Esophagus muscularis mucosa (tissue), 4 donors: ENCODE measurements at places on chromosomes 4 and X.

- DNase-seq: no peak
These were observed 317.5 kb downstream of the DHRSX start for GRCh38 chrX:2183193-2183725.

DNA sequence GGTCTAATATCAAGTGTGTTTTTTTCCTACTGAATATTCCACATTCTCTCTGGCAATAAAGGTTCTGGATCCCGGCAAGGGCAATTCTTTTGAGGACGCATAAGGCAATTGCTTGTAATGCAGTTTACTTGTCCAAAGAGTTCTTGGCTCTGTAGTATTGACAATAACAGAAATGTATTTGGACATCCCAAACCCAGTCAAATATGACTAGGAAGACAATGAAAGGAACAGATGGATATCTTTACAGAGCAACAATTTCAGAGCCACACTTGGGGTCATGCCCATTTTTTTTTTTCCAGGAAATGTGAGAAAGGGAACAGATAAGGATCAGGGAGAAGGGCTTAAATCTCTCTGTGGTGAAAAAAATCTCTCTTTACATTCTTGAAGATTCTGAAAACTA is 12.2 kb downstream of the GK2 start:
- DNase-seq: no peak

DNA sequence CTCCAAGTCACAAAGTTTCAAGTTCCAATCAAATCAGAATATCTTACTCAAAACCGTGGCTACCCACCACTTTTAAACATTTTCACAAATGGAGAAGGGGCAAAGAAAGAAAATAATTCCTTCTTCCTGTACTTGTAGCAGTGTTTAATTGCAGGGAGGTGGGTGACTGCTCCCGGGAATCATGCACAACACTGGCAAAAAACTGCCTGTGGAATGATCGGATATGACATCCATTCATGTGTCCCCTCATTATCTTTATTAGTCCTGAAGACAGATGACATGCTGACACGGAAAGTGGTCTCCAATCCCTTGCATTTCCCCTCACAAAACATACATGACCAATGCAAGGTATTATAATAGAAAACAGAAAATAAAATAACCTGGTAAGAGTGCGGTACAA is 2.0 kb downstream of the TSPAN5 start:
- DNase-seq: no peak

GRCh38 chr4:139934708-139935195 is 219.2 kb downstream of the MAML3 start:
- DNase-seq: no peak

DNA sequence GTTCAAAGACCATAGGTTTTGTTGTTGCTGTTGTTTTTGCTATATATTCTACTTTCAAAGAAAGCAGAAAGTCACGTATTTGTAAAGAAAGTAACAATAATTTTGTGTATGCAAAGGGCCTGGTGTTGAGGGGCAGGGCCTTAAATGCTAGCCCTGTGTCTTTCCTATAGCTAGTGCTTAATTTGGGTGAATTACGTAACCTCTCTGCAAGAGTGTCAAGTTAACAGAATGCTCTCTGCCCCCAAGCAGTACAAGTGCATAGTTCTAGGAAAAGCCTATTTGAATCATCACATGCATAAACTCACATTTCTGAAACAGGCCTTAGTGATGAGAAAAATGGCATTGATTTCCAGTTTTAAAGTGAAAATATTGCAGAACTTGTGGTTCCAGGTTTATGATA is 663.6 kb downstream of the STIM2 start:
- DNase-seq: no peak

- no peak for DNase-seq
These were observed 206.5 kb downstream of the PCDH10 start for GRCh38 chr4:133355633-133356032.
